ENCODE measurements at places on chromosomes 1 and 21.

DNA sequence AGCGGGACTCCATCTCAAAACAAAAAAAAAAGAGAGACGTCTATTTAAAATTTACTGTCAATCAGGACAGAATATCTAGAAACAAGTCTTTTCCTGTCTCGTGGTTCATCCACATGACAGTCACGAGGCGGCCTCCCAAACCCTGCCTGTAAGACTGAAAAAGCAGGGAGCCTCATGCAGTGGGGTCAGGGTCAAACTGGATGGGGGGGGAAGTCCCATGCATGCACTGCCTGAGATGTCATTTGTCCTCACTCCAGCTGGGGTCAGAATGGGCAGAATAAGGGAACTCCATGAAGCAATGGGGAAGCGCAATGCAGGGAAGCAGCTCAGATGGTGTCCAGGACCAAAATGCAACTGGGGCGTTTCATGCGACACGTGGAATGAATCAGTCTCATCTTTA, 85.5 kb downstream of the PIK3CD start:
- DNase-seq: no peak

DNA sequence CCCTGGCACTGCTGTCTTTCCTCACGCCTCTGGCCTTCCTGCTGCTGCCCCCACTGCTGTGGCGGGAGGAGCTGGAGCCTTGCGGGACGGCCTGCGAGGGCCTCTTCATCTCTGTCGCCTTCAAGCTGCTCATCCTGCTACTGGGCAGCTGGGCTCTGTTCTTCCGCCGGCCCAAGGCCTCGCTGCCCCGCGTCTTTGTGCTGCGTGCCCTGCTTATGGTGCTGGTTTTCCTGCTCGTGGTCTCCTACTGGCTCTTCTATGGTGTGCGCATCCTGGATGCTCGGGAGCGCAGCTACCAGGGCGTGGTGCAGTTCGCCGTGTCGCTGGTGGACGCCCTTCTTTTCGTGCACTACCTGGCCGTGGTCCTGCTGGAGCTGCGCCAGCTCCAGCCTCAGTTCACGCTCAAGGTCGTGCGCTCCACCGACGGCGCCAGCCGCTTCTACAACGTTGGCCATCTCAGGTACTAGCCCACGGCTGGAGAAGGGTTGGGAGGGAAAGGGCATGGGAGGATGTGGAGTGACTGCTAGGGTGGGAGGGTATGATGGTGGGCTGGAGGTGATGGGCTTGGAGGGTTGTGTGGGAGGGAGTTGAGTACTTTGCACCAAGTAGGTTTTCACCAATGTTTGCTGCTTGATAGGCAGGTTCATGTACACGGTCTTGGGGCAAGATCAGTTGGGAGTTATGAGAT, 18.9 kb downstream of the VANGL2 start:
- no peak for DNase-seq

GRCh38 chr1:53311702-53312305, 16.1 kb downstream of the LRP8 start:
- no peak for DNase-seq

DNA sequence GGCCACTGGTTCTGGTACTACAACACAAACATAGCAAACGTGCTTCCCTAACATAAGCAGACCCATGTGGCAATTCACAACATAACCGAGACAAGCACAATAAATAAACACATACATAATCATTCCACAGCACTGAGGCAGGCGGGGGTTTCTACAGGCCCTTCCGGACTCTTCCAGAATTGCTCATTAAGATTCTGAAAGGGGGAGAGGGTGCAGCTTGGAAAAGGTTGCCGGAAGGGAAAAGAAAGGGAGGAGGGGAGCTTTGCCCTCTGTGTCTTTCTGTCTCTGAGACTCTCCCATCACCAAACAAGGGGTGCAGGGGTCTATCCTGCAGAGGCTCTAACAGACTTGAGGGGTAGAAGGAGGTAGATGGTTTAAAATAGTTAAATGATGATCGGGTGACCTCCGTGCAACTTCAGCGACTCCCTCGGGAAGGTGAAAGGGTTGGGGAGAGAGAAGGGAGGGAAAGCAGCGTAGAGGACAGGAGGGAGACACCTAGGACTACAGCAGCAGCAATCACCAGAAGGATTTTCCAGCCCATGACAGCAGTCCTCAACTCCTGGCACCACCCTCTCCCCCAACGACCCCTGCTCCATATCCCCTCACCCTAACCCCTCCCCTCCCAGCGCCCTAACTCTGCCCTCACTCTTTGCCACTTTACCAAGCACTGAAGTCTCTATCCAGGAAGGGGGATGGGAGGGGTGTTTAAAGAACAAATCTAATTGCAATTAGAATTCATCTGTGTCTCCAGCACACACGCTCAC, 365.5 kb upstream of the ESRRG start:
- no peak for DNase-seq

- no peak for DNase-seq
These were observed 34.9 kb downstream of the UBIAD1 start for GRCh38 chr1:11307852-11308251.

- DNase-seq: no peak
These were observed 189.4 kb upstream of the FGGY start for GRCh38 chr1:59107516-59107915.

- no peak for DNase-seq
These were observed 7.2 kb upstream of the SEMA4A start for GRCh38 chr1:156146020-156146768.

DNA sequence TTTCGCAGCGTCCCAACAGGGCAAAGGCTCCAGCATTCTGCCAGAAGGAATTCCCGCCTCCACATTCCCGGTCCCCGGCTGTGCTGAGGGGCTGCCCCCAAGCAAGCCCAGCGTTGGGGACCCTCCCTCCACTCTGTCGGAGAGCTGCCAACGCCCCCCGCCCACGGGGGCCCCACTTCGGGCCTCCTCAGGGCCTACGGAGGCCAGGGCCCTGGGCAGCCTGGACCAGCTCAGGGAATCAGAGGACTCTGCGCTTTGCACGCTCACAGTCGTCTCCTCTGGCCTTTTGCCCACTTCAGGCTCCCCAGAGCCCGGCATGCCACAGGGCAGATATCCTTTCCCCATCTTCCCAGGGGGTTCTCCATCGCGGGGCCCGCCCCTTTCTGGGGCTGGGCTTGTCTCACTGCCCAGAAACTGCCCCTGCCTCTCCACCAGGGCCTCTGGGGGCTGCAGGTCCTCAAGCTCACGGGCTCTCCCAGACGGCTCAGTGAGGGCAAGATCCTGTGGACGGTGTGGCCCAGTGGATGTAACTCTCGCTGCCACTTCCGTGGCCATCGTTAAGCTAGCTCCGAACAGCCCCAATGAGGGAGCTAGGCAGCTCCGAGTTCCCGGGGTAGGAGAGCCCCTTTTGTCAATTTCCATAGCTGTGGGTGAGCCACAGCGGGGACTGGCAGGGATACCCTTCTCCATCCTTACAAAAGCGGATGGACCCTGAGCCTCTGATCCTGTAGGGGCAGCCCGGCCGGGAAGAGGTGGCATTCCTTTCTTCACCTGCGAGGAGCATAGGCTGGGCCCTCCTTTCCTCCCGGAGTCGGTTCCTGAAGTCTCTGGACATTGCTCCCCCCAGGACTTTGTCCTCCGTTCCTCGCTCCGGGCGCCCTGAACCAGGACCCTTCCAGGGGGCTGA, 2.8 kb downstream of the ITPKB start:
- peak; percentile 31 for DNase-seq

- DNase-seq: no peak
These were observed 30.8 kb upstream of the TMEM125 start for GRCh38 chr1:43238991-43239469.

- no peak for DNase-seq
These were observed 136.6 kb upstream of the HMGB4 start for GRCh38 chr1:33727310-33727709.

DNA sequence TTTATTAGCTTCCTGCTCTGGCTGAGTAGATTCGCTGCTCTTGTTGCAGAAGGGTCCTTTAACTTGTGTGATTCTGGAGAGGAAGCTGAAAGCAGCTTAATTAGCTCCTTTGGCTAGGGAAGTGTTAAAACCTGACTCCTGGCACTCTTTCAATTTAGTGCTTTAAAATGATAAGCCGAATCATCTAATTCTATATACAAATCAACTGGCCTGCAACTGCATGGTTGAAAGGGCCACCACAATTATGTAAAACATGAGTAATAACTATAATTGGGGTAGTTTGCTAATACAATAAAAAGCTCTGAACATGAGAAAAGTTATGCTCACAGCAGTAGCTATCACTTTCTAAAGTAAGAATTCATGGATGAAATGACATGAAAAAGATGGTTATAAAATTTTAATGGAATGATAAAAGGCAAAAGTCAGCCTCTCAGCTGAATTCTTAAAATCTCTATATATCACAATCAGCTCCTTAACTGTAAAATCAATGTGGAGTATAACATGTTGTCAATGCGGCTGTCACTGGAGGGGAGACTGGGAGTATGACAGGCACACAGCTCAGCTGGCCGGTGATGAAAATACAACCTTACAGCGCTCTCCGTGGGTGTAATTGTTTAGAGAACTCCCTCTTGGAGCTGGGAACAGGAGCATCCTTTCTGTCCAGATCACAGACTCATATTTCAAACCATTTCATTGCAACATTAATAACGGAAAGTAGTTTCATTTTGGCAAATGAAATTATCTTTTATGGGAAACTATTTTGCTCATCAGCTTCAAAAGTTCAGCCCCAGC, 324.4 kb downstream of the KCTD3 start:
- DNase-seq: no peak

DNA sequence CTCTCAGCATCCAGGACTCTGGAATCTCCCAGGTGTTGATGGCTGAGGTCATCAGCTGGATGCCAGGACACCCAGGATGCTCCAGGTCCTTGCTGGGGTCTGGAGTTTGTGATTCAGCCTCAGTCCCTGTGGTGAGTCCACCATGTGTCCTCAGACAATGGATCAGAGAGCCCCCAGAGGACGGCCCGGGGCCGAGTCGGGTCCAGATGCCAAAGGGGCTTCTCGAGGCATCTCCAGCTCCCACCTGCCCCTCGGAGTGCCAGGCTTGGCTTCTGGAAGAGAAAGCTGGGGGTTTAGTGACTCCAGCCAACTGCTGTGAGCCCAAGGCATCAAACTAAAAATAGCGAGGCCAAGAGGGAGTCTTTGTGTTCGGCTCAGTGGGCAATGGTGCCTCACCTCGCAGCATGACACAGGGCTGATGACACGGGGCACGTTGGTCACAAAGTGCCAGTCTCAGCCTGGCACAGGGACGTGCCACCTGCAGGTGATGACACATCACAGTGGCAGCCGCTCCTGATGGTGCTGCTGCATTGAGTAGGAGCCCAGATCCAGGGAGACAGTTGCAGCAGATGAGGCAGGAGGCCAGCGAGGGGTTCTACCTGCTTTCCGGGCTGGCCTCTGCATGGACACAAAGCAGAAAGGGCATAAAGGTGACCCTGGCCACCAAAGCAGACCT, 10.6 kb downstream of the PDE9A start:
- DNase-seq: no peak

- no peak for DNase-seq
These were observed 119.7 kb downstream of the APP start for GRCh38 chr21:26050857-26051256.

- DNase-seq: no peak
These were observed 241.2 kb downstream of the TRABD2B start for GRCh38 chr1:47756006-47756405.

- DNase-seq: no peak
These were observed 579 bp downstream of the SH3BP5L start for GRCh38 chr1:248825136-248825535.

DNA sequence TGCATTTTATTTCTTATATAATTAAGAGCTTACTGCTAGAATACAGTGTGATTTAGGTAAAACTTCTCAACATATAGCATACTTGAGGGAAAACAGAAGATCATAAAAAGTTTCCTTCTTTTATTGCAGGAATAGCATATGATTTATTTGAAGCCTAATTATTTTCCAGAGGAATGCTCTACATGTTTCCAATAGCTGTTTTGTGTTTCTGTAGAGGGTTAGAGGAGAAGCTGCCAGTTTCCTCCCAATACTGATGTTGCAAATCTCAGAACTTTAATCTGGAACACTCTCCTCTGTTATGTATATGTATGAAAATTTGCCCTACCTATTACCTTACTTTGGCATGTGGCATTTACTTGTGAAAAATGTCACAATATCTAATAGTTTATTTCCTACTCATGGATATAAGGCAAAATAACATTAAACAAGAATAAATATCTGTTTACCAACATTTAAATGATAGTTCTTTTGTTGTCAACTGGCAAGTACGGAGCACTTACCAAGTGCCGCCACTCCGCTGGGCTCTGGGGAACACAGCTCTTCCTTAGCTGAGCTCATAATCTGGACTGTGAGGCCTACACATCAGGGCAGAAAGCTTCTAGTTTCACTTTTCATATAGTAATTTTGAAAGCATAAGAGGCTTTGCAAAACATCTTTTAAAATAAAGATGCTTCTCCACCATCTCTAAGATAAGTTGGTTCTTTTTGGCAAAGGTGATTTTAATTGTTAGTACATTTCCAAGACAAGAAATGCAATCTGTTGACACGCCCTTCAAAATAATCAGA, 239.8 kb upstream of the C1orf105 start:
- DNase-seq: peak; percentile 31

- no peak for DNase-seq
These were observed 48.0 kb downstream of the PRKAB2 start for GRCh38 chr1:147124266-147124665.

DNA sequence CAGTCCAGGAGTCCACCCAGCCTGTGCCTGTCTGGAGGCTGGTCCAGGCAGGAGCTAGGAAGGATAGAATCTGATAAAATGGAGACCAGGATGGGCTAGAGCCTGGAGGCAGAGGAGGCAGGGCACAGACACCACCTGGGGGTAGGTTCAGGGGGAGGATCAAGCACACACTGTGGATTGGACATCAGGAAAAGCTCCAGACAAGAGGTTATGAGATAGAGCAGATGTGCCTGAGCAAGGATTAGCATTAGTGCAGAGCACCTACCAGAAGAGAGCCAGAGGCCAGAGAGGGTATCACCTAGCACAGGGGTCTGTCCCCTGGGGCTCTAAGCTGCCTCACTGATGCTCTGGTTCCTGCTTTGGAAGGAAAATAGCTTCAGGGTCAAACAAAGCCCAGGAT, 216.7 kb upstream of the ZC3H12A start:
- DNase-seq: no peak

- DNase-seq: no peak
These were observed 26.2 kb upstream of the SNX27 start for GRCh38 chr1:151585622-151586021.

DNA sequence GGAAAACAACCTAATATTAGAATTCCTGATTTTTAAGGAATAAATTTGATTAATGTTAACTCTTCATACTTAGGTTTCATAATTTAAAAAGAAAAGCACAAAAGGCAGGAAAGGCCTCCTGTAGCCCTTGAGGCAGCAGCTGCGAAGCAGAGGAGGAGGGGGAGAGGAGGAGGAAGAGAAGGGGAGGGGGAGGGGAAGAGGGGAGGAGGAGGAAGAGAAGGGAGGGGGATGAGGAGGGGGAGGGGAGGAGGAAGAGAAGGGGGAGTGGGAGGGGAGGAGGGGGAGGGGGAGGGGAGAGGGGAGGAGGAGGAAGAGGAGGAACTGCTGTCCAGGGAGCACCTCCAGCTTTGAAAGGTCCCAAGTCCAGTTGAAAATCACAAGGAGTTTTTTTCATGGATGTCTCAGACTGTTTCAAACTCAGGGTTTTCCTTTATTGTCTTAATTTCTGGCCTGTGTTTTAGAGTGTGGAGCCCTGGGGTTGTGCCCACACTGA, 35.1 kb upstream of the DIP2A start:
- no peak for DNase-seq

GRCh38 chr1:942864-943533, 16.1 kb downstream of the NOC2L start:
- DNase-seq: no peak

- no peak for DNase-seq
These were observed 21.1 kb downstream of the MKNK1 start for GRCh38 chr1:46582972-46583371.
